Muscle of leg (tissue), 16 donors: ENCODE measurements at places on chromosomes 7 and 10.

DNA sequence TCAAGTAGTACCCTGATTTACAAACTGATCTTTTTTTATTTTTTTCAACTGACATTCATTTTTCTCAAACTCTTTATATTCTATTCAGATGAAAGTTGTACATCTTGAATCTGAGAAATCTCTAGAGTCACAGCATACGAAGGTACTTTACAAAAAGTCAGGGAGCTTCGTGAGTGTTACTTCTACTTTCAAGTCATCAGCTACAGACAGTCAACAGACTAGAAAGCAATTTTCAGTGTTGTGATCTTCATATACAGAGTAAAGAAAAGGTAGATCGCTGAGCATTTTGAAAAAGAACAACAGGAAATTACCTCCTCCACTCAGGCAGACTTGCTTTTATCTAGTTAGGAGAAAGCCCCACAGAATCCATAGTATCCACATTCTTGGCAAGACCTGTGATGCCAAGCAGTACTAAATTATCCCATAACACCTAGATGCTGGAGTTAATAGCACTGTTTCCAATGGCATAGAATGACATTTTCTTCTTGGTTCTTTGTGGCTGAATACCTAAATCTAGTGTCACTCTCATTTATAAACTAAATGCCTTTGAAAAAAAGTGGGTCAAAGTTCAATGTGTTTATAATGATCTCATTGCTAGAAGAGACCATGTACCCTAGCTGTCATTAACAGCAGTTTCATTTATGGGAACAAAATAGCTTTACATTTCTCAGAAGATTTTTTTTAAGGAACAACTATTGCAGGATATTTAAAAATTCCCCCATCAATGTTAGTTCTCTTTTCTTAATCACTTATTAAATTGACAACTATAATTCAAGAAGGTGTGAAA lies 12.0 kb upstream of the ZNF800 start:
- no peak for DNase-seq

GRCh38 chr7:41002741-41003610 lies 699.9 kb downstream of the INHBA start:
- no peak for DNase-seq

GRCh38 chr10:2592360-2593160 lies 474.8 kb upstream of the PFKP start:
- DNase-seq = no peak

DNA sequence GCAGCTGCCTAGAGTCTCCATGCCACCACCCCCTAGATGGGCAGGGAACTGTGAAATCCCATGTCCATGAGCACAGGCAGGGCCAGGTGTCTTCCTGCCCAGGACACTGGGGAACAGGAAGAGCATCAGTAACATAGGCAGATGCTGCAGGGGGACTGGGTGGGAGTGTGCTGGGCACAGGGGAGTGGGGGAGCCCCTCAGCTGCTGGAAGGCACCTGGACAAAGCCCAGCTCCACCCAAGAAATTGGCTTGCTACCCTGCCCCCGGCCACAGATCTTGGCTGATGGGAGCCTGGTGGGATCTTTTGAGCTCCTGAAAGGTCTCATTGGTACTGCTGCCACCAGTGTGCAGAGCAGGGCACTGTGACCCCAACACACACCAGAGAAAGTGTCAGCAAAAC lies 66.7 kb downstream of the TCERG1L start:
- no peak for DNase-seq

GRCh38 chr7:73435471-73436009 lies 2.0 kb downstream of the FZD9 start:
- peak; percentile 48 for DNase-seq

GRCh38 chr7:43666938-43667337 lies 62.4 kb downstream of the COA1 start:
- DNase-seq = no peak

GRCh38 chr10:122696687-122697086 lies 3.0 kb downstream of the C10orf120 start:
- DNase-seq = no peak

GRCh38 chr7:37666026-37666799 lies 17.4 kb upstream of the GPR141 start:
- DNase-seq = no peak

DNA sequence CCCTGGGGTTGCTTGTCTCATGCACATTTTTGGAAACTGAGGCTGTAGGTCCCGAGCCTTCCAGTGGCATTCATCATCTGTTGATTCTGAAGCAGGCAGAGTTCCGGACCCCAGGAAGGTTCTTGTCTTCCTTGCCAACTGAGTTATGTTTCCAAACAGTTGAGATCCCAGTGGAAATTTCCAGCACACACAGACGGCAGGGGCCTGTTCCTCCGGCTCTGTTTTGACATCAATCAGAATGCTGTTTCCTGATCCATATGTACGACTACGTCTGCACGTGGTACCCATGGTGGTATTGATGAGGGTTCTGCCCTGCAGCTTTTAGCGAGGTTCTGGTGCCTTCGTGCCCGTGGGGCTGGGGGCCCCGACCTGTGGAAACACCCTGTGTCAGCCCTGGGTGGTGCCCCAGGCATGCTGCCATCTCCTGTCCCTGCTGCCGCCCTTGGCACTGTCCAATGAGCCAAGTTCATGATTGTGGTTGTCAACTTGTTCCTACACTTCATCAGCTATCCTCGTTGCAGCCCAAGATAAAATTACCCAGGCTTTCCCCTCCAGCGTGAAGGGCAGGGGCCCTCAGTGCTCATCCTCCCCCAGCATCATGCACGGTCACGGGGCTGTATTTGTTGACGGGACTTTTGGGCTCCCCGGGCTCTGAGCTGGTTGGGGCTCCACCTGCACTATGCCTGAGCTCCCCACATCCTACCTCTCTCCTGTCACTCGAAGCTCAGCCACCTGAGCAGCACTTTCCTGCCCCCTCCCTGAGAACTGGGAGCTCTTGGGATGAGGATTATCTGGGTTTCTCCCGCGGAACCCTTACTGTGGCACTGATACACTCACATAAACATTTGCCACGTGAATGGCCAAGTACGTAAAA lies 7.8 kb upstream of the DPYSL4 start:
- DNase-seq = no peak

DNA sequence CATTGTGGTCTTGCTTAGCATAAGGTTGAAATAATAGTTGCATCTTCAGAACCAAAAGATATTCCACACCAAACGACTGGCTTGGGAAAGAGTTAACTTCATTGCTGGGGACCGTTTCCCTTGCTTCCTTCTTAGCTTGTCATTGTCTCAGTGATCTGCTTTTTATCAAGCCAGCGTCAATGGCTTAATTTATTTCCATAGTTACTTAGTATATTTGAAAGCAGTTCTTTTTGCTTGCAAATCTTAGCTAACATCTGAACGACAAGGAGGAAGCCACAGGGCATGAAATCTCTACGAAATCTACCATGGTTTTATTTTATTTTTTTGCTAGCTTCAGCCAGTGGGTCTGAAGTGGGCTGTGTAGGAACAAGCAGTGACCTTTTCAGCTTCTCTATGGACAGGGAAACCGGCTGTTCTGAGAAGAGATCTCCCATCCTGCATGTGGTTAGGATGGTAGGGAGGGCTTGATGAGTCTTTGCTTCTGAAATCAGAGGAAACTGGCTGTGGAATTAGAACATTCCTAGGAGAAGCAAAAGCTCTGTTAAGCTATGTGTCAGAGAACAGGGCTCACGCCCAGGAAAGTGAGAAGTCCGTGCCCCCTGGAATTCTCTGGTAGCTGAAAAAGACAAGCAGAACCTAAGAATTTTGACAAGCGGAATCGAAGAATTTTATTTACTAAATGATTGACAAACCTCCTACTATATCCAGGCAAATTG lies 8.0 kb downstream of the SLC18A2 start:
- no peak for DNase-seq

- DNase-seq = no peak
These were observed 210.0 kb downstream of the WDR37 start for GRCh38 chr10:1266033-1266802.

DNA sequence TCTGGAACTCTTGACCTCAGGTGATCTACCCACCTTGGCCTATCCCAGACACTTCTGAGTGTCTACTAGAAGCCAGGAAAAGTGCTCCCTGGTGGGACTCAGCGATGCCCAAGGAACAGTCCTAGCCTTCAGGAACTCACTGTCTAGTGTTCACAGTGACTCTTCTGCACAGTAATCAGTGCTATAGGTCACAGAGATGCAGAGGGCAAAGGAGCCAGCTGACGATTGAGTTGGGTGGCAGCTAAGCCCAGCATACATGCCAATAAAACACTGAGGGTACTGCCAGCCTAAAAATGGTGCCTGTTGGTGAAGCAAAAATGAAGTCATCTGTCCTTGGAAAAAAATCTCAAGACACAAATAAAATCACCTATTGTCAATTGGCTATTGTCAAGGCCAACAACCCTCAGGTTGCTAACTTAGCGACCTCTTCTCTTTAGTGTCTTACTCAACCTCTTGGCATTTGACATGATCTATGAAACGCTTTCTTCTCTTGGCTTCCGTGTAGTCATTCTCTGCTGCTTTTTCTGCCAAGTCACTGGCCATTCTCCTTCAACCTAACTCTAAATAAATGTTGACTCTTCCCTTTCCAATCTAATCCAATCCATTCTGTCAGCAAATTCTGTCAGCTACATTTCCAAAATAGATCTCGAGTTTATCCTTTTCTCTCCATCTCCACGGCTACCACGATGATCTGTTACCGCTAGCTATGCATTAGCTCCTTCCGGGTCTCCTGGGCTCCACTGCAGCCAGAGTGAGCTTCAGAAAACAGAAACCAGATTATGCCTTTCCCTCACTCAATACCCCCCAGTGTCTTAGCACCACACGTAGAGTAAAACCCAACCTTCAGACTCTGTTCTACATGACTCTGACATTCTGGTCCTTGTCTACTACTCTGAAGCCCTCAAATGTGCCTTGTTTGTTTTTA lies 99.2 kb downstream of the ATXN7L1 start:
- peak; percentile 33 for DNase-seq

DNA sequence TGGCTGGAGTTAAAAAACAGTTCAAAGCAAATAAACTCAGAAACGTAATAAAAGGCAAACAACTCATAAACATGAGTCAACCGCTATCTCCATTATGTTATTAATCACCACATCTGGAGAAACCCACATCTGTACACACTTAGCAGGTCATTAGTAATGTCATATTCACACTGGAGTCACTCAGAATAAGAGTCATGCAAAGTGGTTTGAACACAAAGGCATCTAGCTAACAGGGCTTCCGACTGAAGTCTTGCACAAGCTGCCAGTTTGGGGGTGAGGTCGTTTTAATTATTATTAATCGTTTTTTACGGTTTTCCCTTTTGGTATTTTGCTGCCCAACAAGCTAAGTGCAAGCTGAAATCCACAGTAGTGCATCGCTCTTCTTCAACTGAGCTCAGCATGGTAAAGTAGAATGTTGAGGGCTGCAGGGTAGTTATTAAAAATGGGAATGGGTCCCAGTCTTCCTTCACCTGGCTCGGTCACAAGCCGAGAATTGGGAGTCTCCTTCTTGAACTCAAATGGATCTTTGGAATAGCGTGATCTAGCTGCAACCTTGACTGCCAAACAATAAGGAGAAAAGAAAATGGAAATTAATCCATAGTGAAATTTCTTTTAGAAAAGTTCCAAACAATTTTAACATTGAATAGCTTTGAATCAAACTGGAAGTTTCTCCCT lies 663.5 kb downstream of the KCNMA1 start:
- peak; percentile 93 for DNase-seq
